CD8-positive, alpha-beta T cell (primary cell): ENCODE measurements at places on chromosomes 6 and 20.

DNA sequence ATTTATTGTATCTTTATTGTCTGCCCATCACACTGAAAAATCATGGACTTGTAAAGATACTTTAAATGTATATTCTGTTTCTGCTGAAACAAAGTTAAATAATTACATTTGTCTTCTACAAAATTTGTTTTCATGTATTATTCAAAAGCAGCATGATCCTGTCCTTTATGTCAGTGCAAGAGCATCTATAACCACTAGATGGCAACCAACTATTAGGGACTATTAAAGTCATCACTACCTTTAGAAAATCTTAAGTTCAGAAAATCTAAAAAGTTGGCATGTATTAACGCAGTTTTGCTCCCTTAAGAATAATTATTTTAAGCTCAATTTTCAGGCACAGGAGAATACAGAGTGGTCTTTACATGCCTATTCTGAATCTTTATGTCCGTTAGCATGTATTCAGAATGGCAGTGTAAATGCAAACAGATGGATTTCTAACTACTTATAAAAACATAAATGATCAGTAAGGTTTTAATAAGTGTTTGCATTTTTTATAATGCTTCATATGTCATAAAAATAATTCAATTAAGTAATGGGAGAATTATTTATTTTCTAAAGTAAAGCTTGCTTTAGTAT, 17.8 kb downstream of the TMEM30A start:
- DNase-seq, result peak; percentile 54

- DNase-seq, result no peak
Observed at GRCh38 chr6:14423330-14423729, 305.8 kb downstream of the CD83 start.

- DNase-seq, result no peak
Observed at GRCh38 chr6:168177103-168177891, 98.3 kb upstream of the FRMD1 start.

DNA sequence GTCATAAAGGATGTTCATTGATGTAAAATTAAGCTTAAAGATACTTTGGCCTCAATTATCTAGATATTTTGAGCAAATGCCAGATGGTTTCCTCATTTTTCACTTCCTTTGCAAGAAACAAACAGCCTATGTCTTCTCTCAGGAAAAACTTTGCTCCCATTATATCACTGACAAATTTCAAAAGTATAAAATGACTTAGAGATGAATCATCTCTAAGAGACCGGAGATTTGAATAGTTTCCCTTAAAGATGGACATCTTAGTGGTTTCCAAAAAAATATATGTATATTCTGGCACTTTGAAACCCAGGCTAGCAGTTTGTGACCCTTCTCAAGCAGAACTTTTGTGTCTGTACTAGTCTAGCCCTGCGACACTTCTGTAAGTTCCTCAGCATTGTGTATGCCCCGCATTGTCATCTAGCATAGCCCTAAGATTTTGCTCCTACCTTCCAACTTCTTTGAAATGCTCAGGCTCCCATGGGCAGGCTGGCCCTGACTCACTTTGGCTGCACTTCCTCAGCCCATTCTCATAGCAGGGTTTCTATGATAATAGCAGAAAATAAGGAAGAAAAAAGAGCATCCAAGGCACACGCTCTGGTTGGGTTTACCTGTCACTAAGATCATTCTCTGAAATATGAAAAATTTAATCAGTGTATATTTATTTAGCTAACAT, 25.7 kb upstream of the POU3F2 start:
- DNase-seq, result no peak

DNA sequence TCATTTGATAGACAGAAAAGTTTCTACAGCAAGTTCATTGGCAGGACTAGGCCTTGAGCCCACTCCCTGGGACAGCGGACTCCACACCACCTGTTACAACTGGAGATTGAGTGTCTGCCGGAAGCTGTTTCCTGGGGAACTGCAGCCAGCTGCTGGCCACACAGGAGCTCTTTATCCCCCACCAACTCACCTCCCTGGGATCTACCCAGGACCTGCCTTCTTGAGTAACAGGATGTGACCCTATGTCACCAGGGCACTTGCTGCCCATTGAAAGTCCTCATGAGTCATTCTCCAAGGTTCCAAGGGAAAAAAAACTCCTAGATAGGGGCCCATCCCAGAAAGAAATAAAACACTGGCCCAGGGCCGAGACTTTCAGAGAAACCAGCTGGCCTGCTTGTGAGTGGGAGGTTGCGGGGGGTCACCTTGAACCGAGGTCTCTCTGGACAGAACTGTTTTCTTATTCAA, 37.4 kb upstream of the SLC9A8 start:
- DNase-seq, result no peak

GRCh38 chr6:140051521-140052512, 677.4 kb upstream of the CITED2 start:
- DNase-seq, result no peak

GRCh38 chr6:21800948-21801438, 207.4 kb downstream of the SOX4 start:
- no peak for DNase-seq

DNA sequence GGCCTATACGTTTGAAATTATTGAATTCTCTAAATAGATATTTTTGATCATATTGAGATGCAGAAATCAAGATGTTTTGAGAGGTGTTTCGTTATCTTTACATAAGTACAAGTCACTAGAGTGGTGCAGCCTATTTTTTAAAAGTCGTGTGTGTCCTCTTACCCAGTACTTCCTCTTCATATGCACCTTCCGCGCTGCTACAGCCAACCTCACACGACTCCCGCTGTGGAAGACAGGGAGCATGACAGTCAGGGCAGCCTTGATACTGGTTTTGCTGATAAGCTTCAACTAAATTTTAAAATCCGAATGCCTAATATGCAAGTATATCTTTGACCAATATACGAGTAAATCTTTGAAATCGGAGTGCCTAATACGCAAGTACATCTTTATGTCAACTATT, 16.3 kb downstream of the ROS1 start:
- DNase-seq, result no peak

DNA sequence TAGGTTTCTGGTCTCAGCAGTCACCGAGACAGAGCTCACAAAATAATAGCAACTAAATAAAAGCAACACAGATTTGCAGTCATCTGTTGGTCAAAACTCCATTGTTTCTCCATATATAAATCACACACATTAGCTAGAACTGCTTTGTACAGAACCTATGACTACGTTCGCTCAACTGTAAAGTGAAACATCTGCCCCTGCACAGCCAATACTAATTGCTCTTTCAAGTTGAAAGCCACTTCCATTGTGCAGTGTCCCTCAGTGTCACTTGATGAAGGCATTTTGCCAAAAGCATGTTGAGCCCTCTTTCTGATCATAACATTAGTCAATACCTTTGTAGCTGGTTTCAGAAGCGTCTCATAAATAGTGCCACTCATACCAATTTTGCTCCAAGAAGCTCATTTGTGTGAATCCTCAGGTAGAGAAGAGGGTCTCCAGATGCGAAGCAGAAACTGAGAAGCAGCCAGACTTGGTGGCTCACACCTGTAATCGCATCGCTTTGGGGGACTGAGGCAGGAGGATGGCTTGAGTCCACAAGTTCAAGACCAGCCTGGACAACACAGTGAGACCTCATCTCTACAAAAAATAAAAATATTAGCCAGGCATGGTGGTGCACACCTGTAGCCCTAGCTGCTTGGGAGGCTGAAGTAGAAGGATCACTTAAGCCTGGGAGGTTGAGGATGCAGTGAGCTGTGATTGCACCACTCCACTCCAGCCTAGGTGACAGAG, 68.9 kb downstream of the PERP start:
- no peak for DNase-seq

- no peak for DNase-seq
Observed at GRCh38 chr6:132413499-132413802, 12.2 kb upstream of the MOXD1 start.

DNA sequence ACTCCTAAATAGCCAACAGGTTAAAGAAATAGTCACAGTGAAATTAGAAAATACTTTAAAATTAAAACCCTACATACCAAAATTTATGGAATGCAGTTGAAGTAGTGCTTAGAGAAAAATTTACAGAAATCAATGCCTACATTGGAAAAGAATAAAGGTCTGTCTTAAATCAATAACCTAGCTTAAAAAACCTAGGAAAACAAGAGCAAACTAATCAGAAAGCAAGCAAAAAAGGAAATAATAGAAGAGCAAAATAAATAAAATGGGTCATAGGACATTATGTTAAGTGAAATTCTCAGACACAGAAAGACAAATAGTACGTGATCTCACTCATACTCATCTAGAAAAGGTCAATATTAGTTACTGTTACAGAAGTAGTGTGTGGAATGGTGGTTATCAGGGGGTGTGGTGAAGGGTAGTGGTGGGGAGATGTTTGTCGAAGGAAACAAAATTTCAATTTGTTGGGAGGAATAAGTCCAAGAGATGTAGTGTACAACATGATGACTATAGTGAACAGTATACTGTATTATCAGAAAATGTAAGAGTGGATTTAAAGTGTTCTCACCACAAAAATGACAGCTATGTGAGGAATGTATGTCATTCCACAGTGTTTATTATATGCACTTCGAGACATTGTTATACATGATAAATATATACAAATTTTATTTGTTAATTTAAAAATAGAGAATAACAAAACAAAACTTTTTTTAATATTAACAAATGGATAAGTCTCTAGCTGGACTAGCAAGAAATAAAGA, 423.6 kb downstream of the CDH26 start:
- no peak for DNase-seq

DNA sequence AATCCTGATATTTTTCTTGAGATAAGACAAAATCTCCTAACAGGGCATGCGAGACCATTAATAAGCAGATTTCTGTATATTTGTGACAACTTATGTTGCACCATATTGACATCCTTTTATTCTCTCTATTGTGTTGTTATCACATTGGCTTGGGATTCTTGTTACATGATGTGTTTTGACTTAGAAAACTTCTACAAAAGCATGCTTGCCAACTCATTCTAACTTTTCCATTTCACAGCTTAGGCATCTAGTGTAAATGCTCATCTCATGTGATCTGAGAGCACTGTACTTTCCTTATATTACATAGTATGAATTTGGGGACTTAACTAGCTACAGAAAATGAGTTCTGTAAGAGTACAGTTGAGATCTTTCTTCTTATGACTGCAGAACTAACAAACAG, 1040.7 kb upstream of the ADGRB3 start:
- DNase-seq, result no peak

GRCh38 chr20:8132484-8133309, 631 bp downstream of the PLCB1 start:
- DNase-seq, result peak; percentile 17

DNA sequence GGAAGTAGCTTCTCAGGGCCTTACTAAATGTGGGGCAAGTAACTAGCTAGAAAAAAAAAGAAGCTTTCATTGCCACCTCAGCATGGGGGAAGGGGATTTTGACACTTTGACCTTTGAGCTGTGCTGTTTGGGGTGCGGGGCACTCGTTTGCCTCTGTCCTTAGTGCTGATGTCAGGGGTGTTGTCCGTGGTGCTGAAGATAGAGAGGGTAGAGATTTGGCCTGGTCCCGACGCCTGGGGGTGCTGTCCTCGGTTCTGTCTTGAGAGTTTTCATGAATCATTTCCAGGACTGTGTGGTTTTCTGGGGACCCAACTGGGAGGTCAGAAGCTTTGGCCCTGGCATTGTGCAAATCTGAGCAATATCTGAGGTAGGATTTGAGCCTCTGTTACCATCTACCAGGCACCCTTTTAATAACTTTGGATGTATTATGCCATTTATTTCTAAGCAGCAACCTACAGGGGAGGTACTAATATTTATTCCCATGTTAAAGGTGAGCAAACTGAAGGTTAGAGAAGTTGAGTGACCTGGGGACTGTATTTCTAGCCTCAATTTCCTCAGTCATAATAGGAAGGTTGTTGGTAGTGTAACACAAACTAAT, 78.0 kb downstream of the DLGAP4 start:
- DNase-seq, result no peak

- no peak for DNase-seq
Observed at GRCh38 chr6:169542491-169542890, 159.3 kb downstream of the WDR27 start.

DNA sequence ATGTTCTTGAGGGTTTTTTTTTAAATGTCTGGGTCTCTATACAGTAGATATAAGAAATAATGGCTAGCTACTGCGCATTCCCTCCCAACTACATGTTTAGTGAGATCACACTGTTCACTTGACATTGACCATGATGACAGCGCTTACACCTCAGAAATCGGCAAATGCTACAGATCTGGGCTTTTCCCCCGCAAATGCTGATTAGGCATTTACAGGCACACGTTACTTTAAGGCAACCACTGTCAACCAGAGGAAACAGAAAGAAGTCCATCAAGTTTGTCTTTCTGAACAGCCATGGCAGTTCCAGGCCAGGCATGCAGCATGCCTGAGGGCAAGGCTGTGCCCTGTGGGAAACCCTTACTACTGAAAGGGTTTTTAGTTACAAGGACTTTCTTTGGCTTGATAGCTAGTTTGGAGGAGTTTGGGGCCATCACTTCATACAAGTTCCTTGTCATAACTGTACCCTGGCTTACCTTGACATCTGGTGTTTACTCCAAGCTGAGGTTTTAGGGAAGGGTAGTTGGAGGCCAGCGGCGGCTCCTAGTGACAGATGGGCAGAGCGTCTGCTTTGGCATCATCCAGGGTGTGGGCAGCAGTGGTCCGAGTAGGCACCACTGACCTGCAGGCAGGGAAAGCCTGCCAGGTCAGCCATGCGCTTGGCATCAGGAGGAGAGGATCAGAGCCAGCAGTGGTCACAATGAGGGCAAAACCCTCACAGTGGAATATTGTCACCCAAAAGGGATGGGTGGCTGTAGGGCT, 43.0 kb downstream of the CFAP61 start:
- no peak for DNase-seq

DNA sequence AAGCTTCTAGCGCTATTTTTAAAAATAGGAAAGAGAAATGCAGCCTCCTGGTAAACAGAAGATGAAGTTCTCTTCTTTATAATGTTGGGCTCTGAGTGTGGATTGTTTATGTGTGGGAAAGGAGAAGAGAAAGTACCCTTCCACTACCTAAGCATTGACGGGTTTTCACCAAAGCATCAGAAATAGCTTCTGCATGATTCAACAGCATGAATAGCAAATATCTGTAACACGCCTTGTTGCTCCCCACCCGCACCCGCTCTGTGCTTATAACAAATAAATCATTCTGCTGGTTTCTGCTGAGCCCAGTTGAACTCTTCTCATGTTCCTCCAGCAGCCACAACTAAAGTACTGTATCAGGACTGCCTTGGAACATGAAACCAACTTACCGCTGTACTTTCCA, 20.7 kb downstream of the TXLNB start:
- no peak for DNase-seq

DNA sequence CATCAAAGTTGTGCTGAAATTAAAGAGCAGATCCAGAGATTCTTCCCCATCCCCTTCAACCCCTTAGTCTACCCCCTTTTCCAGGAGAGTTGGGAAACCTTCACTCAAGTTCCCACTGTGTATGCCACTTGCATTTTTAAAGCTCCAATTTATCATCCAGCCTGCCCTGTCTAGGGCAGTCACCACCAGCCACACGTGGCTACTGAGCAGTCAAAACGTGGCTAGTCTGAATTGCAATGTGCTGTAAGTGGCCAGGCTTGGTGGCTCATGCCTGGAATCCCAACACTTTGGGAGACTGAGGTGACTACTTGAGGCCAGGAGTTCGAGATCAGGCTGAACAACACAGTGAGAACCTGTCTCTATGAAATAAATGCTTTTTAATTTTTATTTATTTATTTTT, 34.9 kb downstream of the ERGIC3 start:
- no peak for DNase-seq

GRCh38 chr6:106692112-106692818, 62.9 kb downstream of the QRSL1 start:
- no peak for DNase-seq

GRCh38 chr20:3757268-3757667, 10.3 kb downstream of the ADISSP start:
- DNase-seq, result no peak

- no peak for DNase-seq
Observed at GRCh38 chr6:34517966-34518365, 38.2 kb downstream of the SPDEF start.

- no peak for DNase-seq
Observed at GRCh38 chr6:123940551-123940950, 136.9 kb downstream of the NKAIN2 start.
